ENCODE measurements at places on chromosomes 6 and 20. TPM values are rescaled to one million over a fixed set of nuclear protein-coding genes. Genes with fewer than 3 reads are reported as not detected.

The RIMS1 gene
- total RNA-seq, result 2.5 TPM

The NRSN1 gene
- 0.19 TPM for total RNA-seq

The TNF gene
- total RNA-seq, result 0.19 TPM

The B3GALT4 gene
- total RNA-seq, result 1.1 TPM

The CALHM4 gene
- not detected for total RNA-seq

The CFAP61 gene
- total RNA-seq, result not detected

The COL20A1 gene
- 0.37 TPM for total RNA-seq

The RCAN2 gene
- total RNA-seq, result 6.7 TPM

The CALHM6 gene
- not detected for total RNA-seq

The IP6K3 gene
- 2.9 TPM for total RNA-seq

The TFAP2B gene
- total RNA-seq, result 0.15 TPM

The STK38 gene
- total RNA-seq, result 31.9 TPM

The COL11A2 gene
- 0.49 TPM for total RNA-seq

The C6orf163 gene
- total RNA-seq, result 2.6 TPM

The CCM2L gene
- total RNA-seq, result 0.75 TPM

The SSTR4 gene
- total RNA-seq, result not detected

The VSTM2L gene
- 2.9 TPM for total RNA-seq
